ENCODE measurements at places on chromosomes 12 and 14.

- DNase-seq = no peak
Observed at GRCh38 chr12:53571295-53571694, 54.9 kb downstream of the ATF7 start.

DNA sequence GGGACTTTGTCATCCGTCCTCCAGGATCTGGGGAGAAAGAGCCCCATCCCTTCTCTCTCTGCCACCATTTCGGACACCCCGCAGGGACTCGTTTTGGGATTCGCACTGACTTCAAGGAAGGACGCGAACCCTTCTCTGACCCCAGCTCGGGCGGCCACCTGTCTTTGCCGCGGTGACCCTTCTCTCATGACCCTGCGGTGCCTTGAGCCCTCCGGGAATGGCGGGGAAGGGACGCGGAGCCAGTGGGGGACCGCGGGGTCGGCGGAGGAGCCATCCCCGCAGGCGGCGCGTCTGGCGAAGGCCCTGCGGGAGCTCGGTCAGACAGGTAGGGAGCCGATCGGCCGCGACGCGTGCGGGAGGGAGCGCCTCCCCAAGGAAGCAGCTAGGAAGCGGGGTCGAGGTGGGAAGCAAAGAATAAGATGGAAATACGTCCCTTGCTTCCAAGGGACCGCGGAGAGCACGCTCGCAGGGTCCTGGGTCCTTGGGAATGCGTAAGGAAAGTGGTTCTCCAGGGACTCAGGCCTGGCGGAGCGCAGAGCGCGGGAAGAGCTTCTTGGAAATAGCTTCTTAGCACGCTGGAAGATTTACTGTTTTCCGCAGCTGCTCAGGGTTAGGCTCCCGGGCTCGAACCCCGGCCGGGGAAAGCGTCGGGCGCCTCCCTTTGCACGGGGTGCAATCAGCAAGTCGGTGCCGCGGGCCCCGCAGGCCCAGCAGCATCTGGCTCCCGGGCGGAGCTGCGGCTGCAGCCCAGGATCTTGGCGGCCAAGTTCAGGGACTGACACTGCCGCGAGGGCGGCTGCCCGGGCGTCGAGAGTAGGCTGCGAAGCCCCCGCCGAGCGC, 457 bp downstream of the SOCS2 start:
- DNase-seq = no peak

DNA sequence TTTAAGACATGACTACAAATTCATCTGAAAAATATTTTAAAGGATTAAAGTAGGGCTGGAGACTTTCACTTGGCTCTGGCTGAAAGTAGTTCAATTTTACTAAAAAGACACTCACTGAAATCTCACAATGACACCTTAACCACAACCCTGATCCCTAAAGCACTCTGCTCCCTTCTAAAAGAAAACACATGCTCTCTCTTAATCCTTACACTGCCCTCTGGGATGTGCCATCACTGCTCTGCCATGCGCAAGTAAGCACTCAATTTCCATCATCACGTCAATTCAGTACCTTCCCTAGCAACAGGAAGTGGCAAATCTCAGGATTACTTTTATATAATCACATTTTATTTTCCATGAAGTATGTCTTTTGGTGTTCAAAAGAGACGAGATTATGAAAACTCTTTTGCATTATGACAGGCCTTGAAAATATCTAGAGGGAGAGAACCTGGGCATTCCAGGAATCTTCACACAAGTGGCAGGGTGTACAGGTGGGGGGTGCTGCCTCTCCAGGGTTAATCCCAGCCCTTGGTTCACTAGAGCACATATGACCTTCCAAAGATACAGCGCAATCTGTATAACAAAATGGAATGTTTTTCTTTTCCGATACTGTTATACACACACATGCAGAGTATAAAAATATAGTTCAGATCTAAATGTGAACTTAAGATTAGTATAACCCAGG, 7.3 kb downstream of the ATG14 start:
- DNase-seq = no peak

- no peak for DNase-seq
Observed at GRCh38 chr14:22830443-22831010, 840 bp downstream of the MRPL52 start.

DNA sequence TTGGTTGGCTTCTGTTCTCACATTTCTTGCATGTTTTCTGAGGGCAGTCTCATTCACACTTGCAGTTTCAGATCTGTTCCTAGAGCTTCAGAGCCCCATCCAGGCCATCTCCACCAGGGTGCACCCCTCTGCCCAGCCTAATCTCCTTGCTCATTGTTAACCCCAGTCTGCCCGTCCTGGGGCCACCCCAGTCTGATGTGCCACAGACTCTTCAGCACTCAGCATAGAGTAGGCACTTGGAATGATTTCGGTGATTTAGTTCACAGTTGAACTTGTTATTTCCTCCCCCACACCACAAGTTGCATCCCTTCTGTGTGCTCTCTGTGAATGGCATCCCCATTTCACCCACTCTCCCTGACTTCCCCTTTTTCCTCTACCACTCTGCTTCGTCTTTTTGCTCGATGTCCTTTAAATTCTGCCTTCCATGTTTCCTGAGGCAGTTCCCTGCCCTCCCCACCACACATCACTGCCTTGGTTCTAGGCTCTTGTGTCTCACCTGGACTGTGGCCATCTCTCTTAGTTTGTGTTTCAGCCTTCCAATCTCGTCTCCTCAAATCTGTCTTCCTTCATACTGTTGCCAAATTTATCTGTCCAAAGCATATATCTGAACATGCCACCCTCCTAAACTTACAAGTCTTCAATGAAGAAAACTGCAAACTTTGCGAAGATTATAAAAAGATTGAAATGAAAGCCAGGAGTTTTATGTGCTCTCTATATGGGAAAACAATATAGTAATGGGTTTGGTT, 41.5 kb downstream of the ANO6 start:
- no peak for DNase-seq

- DNase-seq = no peak
Observed at GRCh38 chr14:76917158-76917596, 91.0 kb downstream of the LRRC74A start.

GRCh38 chr14:93048843-93049242, 66.9 kb downstream of the ITPK1 start:
- DNase-seq = no peak

GRCh38 chr12:25904442-25904841, 54.0 kb upstream of the RASSF8 start:
- no peak for DNase-seq

DNA sequence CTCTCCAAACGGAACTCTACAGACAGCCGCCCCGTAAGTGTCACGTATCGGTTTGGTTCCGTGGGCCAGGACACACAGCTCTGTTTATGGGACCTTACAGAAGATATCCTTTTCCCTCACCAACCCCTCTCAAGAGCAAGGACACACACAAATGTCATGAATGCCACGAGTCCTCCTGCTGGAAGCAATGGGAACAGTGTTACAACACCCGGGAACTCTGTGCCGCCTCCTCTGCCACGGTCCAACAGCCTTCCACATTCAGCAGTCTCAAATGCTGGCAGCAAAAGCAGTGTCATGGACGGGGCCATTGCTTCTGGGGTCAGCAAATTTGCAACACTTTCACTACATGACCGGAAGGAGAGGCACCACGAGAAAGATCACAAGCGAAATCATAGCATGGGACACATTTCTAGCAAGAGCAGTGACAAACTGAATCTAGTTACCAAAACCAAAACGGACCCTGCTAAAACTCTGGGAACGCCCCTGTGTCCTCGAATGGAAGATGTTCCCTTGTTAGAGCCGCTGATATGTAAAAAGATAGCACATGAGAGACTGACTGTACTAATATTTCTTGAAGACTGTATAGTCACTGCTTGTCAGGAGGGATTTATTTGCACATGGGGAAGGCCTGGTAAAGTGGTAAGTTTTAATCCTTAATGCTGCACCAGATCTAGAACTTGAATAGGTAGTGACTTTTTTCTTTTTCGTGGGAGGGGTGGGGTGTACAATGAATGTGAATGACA, 69.7 kb downstream of the WDR20 start:
- DNase-seq = no peak

DNA sequence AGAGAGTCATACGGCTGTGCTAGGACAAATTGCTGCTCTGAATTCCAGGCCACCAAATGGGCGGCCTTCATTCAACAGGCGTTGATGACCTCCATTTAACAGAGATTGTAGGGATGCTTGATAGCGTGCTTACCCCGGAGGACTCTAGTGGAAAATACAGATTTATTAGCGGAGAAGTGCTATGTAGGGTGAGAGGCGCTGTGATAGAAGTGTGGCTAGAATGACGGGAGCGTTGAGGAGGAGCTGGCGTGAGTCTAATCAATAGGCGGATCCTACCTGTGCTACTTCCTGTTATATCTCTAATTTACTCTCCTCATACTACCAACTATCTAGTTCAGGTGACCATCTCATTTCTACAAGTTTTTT, 668 bp downstream of the MRPS35 start:
- no peak for DNase-seq

GRCh38 chr14:75359098-75359497, 68.7 kb upstream of the JDP2 start:
- no peak for DNase-seq

DNA sequence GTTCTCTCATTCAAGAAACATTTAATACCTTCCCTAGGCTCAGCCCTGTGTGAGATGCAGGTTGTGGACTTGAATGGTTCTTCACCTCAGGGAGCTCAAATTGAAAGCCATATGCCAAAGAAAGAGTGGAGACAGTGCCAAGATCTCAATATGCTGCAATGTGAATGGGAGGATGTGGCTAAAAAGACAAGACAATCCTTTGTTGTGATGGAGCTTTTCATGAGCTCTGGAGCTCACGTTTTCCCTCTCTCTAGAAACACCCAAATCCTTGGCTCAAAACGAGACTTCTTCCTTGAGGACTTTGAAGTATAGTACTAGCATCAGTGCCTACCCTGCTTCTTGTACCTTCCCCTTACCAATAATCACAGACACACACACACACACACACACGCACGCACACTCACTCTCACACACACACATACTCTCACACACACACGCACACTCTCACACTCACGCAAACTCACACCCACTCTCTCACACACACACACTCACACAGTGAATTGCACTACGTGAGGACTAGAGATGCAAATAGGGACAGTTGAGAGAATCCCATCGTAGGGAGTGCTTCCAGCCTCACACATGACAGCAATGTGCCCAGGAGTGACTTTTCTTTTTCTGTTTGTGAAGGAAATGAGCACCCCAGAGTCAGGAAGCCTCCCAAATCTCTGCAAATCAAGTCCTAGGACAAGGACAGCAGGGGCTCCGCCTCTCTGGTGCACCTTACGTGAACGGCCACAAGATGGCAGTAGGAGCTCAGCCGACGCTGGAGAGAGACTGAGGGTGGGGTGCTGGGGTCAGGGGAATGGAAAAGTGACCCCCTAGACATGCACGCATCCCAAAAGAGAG, 231.4 kb downstream of the PCNX1 start:
- DNase-seq = no peak

GRCh38 chr12:119710965-119711551, 43.1 kb downstream of the PRKAB1 start:
- DNase-seq = no peak

- DNase-seq = no peak
Observed at GRCh38 chr12:12999271-12999958, 650 bp downstream of the HEBP1 start.

GRCh38 chr14:101944451-101944850, 19.9 kb upstream of the DYNC1H1 start:
- no peak for DNase-seq

GRCh38 chr14:76463105-76463504, 87.2 kb downstream of the ESRRB start:
- no peak for DNase-seq

- no peak for DNase-seq
Observed at GRCh38 chr14:58979325-58979724, 209.1 kb upstream of the DAAM1 start.

DNA sequence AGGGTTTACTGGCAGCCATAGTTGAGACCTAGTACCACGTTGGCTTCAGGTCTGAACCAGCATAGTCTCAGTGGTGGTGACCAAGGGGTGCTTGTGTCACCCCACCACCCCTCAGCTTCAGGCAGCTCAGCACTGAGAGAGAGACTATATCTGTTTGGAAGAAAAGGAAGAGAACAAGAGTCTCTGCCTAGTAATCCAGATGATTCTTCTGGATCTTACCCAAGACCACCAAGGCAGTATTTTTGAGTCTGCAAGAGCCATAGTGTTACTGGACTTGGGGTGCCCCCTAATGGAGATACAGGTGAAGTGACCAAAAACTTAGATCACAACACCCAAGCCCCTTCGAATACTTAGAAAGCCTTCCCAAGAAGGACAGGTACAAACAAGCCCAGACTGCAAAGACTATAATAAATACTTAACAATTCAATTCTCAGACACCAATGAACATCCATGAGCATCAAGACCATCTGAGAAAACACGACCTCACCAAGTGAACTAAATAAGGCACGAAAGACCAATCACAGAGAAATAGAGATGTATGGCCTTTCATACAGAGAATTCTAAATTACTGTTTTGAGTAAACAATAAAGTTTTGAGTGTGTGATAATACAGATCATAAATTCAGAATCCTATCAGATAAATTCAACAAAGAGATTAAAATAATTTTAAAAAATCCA, 107.0 kb downstream of the HELB start:
- peak; percentile 32 for DNase-seq

DNA sequence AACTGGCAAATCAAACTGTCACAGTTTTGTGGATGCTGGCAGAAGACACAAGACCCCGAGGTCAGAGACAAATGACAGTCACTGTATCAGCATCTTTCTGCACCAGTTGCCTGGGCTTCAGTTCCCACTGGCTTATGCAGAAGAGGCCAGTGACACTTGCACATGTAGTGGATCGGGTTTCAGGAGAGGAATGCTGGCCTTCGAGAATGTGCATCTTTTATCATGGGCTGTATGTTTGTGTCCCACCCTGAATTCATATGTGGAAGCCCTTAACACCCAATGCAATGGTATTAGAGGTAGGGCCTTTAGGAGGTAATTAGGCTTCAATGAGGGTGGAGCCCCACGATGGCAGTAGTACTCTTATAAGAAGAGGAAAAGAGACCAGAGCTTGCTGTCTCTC, 150.9 kb downstream of the SLC15A4 start:
- no peak for DNase-seq

GRCh38 chr14:46818147-46818546, 166.6 kb upstream of the RPL10L start:
- DNase-seq = no peak

- peak; percentile 14 for DNase-seq
Observed at GRCh38 chr12:109393437-109394345, 46.0 kb downstream of the MYO1H start.

DNA sequence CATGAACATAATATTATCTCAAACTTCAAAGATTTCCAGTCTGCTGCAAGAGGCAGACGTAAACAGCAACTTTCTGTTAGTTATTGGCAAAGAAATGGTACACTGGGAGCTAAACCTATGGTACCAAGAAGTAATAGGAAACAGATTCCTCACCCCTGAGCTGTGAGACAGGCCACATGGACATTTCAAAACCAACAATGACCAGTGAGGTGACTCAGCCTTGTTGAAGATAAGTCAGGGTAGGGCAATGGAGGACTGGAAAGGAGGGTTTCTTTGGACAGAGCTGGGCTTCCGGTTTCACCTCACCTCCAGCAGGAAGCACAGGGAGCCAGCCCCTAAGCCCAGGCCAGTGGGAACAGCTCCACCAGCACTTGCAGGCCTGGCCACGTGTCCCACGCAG, 1320.5 kb downstream of the AACS start:
- DNase-seq = peak; percentile 66
